Neuronal stem cell (in vitro differentiated cells): ENCODE measurements at places on chromosomes 7 and 10.

GRCh38 chr7:41148521-41148951 lies 554.4 kb downstream of the INHBA start:
- H3K4me1 ChIP-seq: no peaks in the 10 kb centered on the region
- no peaks in the 10 kb centered on the region for H3K27me3 ChIP-seq
- H3K4me3 ChIP-seq: no peak overlapping the region

GRCh38 chr7:73829921-73830680 lies 695 bp upstream of the CLDN4 start:
- H3K27me3 ChIP-seq: peaks cover 5% of the 10 kb centered on the region
- H3K4me3 ChIP-seq: no peak overlapping the region
- H3K36me3 ChIP-seq: no peaks in the 10 kb centered on the region

- H3K27me3 ChIP-seq: no peaks in the 10 kb centered on the region
- no peak overlapping the region for H3K27ac ChIP-seq
- H3K4me3 ChIP-seq: no peak overlapping the region
- peaks cover 3% of the 10 kb centered on the region for H3K36me3 ChIP-seq
These were observed 69.4 kb downstream of the CCSER2 start for GRCh38 chr10:84397735-84398144.

DNA sequence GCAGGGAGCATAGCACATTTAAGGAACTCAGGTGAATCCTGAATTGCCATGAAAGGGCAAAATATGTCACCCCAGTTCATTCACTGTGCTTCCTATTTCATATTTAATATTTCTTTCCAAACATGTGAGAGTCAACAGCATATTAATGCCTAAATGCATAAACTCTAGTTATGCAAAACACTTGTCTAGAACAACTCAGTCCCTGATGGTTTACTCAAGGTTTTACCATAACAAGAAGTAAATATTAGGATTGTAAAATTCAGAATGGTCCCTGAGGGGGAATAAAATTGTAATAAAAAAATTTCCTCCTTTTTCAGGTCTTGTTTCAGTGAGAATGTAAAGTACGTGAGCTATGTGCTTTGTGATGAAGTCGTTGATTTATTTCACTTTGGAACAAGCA lies 51.7 kb upstream of the SEPHS1 start:
- no peak overlapping the region for H3K4me3 ChIP-seq
- no peaks in the 10 kb centered on the region for H3K4me1 ChIP-seq
- no peaks in the 10 kb centered on the region for H3K36me3 ChIP-seq
- DNase-seq: no peak
- no peaks in the 10 kb centered on the region for H3K27me3 ChIP-seq

- H3K36me3 ChIP-seq: no peaks in the 10 kb centered on the region
- DNase-seq: no peak
- H3K27ac ChIP-seq: no peak overlapping the region
- no peak overlapping the region for H3K4me3 ChIP-seq
- no peaks in the 10 kb centered on the region for H3K4me1 ChIP-seq
These were observed 13.4 kb upstream of the NT5C3A start for GRCh38 chr7:33075818-33076518.

DNA sequence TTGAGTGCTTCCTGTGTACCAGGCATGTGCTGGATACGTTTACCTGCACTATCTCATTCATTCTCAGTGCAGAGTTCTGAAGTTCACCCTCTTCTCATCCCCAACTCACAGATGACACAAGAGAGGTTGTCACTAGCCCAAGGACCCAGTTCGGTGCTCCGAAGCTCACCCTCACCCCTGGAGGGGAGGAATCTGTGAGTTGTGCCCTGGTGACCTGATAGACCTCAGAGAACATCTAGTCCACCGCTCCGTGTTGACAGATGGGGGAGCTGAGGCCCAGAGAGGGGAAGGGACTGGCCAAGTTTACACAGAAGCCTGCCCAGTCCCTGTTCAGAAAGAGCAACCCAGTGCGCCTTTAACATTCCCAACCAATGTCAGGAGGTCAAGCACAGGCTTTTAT lies 44.8 kb upstream of the EMX2 start:
- no peaks in the 10 kb centered on the region for H3K36me3 ChIP-seq
- no peak overlapping the region for H3K4me3 ChIP-seq
- H3K27me3 ChIP-seq: peaks cover 18% of the 10 kb centered on the region

DNA sequence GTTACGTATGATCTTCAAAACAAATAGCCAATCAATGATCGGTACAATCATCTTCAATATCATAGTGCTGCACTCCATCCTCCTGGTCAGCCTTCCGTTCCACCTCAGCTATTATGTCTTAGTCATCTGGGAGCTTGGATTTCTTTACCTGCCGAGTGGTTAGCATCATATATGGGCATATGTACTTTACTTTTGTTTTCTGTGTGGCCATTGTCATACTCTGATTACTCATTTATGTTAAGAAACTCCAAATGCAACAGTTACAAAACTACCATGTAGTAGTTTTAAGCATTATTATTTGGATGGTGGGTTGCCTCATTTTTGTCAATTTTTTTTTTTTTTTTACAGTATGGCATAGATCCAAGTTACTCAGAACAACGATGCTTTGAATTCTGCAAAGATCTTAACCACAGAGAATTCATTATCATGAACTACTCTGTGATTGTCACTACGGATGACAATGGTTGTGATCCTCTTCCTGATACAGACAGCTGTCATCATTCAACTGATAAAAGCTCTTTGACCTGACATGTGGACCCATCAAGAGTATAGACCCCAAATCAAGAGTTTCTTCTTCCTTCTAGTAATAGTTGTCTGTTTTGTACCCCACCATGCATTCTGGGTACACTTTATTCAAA lies 52.1 kb upstream of the NME8 start:
- no peaks in the 10 kb centered on the region for H3K4me1 ChIP-seq
- no peak overlapping the region for H3K27ac ChIP-seq
- no peak overlapping the region for H3K4me3 ChIP-seq
- no peaks in the 10 kb centered on the region for H3K36me3 ChIP-seq

DNA sequence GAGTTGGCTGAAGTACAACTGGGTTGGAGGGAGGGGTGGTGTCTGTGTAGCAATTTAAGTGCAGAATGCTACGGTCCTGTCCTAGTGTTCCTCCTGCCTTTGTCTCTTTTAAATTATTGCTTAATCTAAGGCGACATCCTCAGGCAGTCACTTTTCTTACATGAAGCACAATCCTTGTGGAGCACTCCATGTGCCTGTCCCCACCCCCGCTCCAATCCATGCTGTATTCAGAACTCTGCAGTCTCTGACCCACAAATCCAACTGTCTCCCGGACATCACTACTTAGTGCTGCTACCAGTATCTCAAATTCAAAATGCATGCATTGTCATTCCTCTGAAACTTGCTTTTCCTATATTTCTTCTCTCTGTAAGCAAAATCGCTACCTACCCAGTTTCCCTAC lies 91.4 kb upstream of the FAM133B start:
- H3K27ac ChIP-seq: no peak overlapping the region
- no peak overlapping the region for H3K4me3 ChIP-seq
- H3K27me3 ChIP-seq: no peaks in the 10 kb centered on the region
- H3K4me1 ChIP-seq: peaks cover 4% of the 10 kb centered on the region

GRCh38 chr10:3006607-3007006 lies 60.7 kb upstream of the PFKP start:
- H3K4me3 ChIP-seq: no peak overlapping the region
- no peak overlapping the region for H3K27ac ChIP-seq
- no peaks in the 10 kb centered on the region for H3K27me3 ChIP-seq
- no peaks in the 10 kb centered on the region for H3K36me3 ChIP-seq
- no peak for DNase-seq
- H3K4me1 ChIP-seq: no peaks in the 10 kb centered on the region

DNA sequence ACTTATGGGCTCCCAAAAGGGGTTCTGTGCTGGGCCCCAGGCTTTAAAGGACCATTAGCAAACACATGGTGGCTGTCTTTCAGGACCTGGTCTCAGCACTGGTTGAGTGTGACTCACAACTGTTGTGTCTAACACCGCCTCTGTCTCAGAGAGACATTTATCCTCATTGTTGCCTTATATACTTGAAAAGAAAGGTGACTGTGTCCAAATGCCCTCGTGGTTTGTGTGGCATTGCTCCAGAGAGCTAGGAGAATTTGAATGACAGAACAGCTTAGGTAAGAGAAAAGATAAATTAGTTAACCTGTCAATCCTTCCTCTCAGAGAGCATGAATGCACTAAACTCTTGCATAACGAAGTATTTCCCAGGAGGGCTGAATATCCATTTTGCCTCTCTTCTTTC lies 14.5 kb upstream of the FAM13C start:
- no peak overlapping the region for H3K27ac ChIP-seq
- H3K36me3 ChIP-seq: no peaks in the 10 kb centered on the region
- peaks cover 5% of the 10 kb centered on the region for H3K4me1 ChIP-seq

DNA sequence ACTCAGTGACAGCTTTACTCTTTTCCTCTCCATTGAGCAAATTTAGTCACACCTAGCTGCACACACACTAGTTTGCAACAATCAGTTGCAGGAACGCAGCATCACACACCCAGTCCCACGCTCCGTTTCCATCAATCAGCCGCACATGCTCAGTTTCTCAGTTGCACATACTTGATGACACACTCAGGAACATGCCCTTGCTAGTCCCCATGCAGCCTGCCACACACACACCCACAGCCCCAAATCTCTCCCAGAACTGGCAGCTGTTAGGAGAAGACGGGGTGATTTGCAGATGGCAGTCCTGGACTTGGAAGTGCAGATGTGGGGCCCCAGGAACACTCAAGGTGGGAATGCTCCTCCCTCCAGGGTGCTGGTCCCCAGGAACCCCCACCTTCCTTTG lies 7.7 kb downstream of the LBX1 start:
- peaks cover 12% of the 10 kb centered on the region for H3K4me1 ChIP-seq
- H3K36me3 ChIP-seq: no peaks in the 10 kb centered on the region
- DNase-seq: no peak
- H3K27ac ChIP-seq: no peak overlapping the region

- no peak overlapping the region for H3K27ac ChIP-seq
- H3K36me3 ChIP-seq: no peaks in the 10 kb centered on the region
- no peak overlapping the region for H3K4me3 ChIP-seq
- DNase-seq: no peak
- H3K4me1 ChIP-seq: no peaks in the 10 kb centered on the region
- H3K27me3 ChIP-seq: no peaks in the 10 kb centered on the region
These were observed 307.2 kb downstream of the HGF start for GRCh38 chr7:81462672-81463071.

- no peaks in the 10 kb centered on the region for H3K27me3 ChIP-seq
- no peak overlapping the region for H3K4me3 ChIP-seq
- H3K4me1 ChIP-seq: no peaks in the 10 kb centered on the region
- H3K36me3 ChIP-seq: no peaks in the 10 kb centered on the region
These were observed 889.3 kb upstream of the CELF2 start for GRCh38 chr10:10128387-10128786.

DNA sequence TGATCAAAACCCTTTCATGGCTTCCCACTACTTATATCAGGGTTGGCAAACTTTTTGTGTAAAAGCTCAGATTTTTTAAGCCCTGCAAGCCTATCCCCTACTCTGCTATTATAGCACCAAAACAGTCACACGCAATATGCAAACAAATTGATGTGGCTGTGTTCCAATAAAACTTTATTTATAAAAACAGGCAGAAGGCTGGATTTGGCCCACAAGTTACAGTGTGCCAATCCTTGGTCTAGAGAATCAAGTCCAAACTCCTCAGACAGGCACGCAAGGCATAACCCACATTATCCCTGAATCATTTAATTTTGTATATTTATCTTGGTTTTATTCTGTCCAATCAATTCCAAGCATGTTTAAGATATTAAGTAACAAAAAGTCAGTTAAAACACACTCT lies 71.9 kb downstream of the SGMS1 start:
- H3K27ac ChIP-seq: no peak overlapping the region
- no peaks in the 10 kb centered on the region for H3K27me3 ChIP-seq
- no peak overlapping the region for H3K4me3 ChIP-seq
- peaks cover 2% of the 10 kb centered on the region for H3K4me1 ChIP-seq
- DNase-seq: no peak

DNA sequence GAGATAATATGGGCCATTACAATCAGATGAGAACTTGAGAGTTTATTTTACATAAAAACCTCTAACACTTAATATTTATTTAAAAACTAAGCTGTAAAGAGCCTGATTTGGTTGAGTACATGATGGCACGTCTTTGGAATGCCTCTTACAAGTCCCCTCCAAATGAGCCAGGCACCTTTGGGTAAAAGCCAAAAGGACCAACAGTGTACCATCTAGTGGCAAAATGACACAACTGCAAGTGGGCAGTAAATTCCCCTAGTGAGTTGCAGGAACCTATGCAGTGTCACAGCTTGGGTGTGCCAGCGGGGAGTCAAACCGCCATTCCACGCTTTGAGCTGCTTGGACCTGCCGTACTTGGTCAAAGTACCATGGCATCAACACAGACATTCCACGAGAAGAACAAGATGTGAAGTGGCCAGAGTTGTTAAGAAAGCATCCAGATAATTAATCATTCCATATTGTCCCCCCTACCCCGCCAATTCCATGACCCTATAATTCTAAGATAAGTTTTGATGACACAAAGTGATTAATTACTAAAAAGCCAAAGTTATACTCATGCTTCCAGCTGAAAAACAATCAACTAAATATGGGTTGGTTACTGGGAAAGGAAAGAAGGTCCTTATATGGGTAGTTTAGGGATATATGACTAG lies 115.2 kb downstream of the SORBS1 start:
- H3K36me3 ChIP-seq: no peaks in the 10 kb centered on the region
- no peaks in the 10 kb centered on the region for H3K27me3 ChIP-seq
- no peak overlapping the region for H3K4me3 ChIP-seq
- H3K4me1 ChIP-seq: peaks cover 2% of the 10 kb centered on the region

- DNase-seq: no peak
- H3K36me3 ChIP-seq: no peaks in the 10 kb centered on the region
- no peaks in the 10 kb centered on the region for H3K4me1 ChIP-seq
- H3K27me3 ChIP-seq: no peaks in the 10 kb centered on the region
- H3K27ac ChIP-seq: no peak overlapping the region
These were observed 19.2 kb upstream of the MALSU1 start for GRCh38 chr7:23279819-23280525.

DNA sequence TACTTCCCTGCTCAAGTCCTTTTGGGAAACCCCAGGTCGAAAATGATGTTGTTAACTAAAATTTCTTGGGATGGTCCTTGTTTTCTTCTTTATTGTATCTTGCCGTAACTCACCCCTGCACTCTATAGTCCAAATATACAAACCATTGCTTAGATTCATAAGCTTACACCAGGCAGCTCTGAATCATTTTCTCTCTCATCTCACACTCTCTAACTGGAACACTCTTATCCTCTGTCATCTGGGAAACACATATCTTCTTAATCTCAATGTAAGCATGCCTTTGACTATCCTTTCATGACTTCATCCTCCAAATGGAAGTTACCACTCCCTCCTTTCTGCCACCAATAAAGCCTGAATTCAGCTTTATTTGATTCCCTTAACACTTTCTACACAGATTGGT lies 175.8 kb upstream of the ANK3 start:
- DNase-seq: no peak
- no peak overlapping the region for H3K4me3 ChIP-seq
- H3K27ac ChIP-seq: no peak overlapping the region
- no peaks in the 10 kb centered on the region for H3K4me1 ChIP-seq
- H3K36me3 ChIP-seq: no peaks in the 10 kb centered on the region
- H3K27me3 ChIP-seq: no peaks in the 10 kb centered on the region

GRCh38 chr10:33684211-33684611 lies 349.7 kb upstream of the NRP1 start:
- peaks cover 4% of the 10 kb centered on the region for H3K4me1 ChIP-seq
- no peaks in the 10 kb centered on the region for H3K36me3 ChIP-seq
- H3K27me3 ChIP-seq: no peaks in the 10 kb centered on the region
- H3K4me3 ChIP-seq: no peak overlapping the region

- no peak overlapping the region for H3K4me3 ChIP-seq
- DNase-seq: no peak
- H3K27ac ChIP-seq: no peak overlapping the region
- H3K36me3 ChIP-seq: no peaks in the 10 kb centered on the region
- no peaks in the 10 kb centered on the region for H3K27me3 ChIP-seq
- peaks cover 21% of the 10 kb centered on the region for H3K4me1 ChIP-seq
These were observed 39.2 kb downstream of the EEPD1 start for GRCh38 chr7:36192053-36192824.
